ENCODE measurements at places on chromosomes 1 and 21. TPM values are rescaled to one million over a fixed set of nuclear protein-coding genes. Genes with fewer than 3 reads are reported as not detected.

DNA sequence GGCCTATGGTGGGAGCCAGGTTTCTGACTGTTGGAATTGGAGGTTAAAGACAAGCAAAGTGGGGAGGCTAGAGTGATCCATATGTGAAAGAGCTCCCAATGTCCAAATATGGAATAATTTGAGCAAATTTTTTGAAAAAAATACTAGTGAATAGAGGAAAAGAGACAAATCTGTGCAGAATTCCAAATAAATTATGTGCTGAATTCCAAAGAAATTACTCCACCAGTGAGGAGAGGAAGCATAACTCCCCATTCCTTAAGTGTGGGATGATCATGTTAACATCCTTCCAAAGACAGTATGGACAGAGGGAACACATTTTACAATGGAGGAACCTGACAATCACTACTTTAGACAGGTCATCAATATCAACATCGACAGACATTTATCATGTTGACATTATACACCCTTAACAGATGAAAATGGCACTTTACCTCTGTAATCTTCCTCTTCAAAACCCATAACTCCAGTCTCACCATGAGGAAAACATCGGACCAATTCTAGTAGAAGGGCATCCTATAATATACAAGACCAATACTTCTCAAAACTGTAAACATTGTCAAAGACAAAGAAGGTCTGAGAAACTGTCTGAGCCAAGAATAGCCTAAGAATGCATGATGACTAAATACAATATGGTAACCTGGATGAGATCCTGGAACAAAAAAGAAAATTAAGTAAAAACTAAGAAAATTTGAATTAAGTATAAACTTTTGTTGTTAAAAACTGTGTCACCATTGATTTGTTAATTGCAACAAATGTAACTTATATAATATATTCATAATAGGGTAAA lies 71.5 kb upstream of the RGS4 start:
- DNase-seq = no peak

- no peak for DNase-seq
These were observed 75.1 kb upstream of the SIPA1L2 start for GRCh38 chr1:232704694-232705680.

DNA sequence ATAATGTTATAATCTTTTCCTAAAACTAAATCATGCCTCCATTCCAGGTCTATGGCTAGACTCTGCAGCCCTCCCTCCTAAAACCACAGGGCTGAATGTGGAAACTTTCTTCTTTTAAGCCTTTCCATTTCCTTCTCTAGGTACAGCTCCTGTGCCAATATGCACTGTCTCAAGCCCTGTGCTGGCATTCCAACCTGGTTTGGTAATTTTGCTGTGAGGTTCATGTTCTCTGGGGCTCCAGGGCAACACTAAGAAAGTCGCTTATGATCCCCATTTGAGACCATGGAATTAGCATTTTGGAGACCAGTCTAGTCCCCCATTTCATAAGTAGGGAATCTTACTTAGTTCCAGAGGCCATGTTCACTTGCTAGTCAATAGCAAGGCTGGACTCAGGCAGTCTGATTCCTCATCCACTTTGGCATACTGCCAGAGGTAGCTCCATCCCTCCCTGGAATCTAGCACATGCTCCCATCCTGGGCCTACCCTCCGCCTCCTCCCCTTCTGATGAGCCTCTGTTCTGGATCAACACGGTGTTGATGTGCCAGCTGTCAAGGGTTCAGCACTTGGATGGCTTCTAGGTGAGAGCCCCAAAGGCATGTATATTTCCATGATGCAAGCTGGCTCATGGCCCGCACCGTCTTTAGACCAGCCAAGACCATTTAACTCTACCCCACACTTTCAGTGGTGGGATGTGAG lies 36.5 kb downstream of the ZMYND12 start:
- no peak for DNase-seq

GRCh38 chr1:61157468-61157987 lies 75.2 kb downstream of the NFIA start:
- DNase-seq = no peak

DNA sequence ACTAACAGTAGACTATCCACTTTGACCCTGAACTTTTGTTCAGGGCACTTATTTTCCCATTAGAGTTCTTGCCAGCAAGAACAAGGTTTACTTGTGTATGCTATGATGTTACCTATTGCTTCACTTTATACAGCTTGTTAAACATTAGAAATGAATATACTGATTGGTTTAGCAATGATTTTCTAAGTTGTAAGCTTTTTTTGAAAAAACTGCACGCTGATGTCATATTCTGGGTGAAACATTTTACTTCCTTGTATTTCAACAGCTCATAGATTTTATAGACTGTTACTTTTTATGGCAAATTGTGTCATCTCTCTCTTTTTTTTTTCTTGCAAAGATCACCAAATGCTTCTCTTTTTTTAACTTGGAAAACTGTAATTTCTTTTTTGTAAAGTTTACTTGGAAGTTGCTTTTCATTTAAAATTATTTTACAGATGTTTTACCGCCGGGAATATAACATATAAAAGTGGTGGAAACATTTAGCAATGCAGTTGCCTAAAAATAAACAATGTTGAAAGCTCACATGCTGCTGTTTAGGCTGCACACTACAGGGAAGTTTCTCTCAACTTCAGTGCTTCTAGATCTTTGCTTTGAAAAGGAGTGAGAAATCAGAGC lies 215.3 kb upstream of the NFIA start:
- DNase-seq = no peak

DNA sequence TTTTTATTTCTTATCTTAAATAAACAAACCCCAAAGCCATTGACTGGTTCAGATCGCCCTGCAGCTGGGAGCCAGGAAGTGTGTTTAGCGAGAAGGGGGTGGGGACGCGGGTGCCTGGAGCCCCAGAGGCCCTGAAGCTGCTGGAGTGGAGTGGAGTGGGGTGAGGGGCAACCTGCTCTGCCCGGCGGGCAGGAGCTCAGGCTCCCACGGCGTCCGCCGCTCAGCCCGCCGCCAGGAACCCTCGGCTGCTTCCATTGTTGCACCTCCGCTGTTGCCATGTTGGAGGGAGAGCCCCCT lies 673 bp downstream of the PIK3C2B start:
- no peak for DNase-seq

- peak; percentile 33 for DNase-seq
These were observed 28.4 kb downstream of the TRIM45 start for GRCh38 chr1:117093091-117093534.

GRCh38 chr1:238778113-238778512 lies 608.3 kb upstream of the CHRM3 start:
- DNase-seq = no peak

GRCh38 chr1:245988393-245989078 lies 518.5 kb downstream of the SMYD3 start:
- DNase-seq = no peak

DNA sequence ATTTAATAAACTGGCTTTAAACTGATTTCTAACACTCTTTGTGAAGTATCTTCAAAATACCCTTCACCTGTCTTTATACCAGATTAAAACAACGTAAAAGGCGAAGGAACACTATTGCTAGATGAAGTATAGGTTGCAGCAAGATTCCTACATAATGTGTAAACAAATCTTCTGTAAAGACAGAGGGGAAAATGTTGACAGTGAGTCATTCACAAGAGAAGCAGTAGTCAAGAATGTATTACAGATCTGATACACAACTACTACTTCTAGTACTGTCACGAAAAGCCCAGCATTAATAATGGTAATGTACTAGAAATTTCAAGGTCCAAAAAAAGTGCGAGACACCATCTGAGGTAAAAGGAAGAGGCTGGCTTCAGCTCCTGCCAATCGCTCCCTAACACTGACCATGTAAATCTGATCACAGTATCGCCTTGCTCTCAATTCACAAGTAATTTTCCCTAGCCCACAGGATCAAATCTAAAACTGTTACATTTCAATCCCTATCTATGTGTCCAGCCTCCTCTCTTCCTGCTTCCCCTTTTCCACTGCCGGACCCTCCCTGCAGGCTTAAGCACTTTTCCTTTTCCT lies 290.4 kb downstream of the AKT3 start:
- DNase-seq = no peak

The SEMA6C gene
- 34.5 TPM for polyA plus RNA-seq

The GPA33 gene
- polyA plus RNA-seq = 1.0 TPM

The BRDT gene
- not detected for polyA plus RNA-seq

The AMIGO1 gene
- polyA plus RNA-seq = 8.1 TPM

The STXBP3 gene
- polyA plus RNA-seq = 67.5 TPM

The MTX1 gene
- 37.0 TPM for polyA plus RNA-seq
